ENCODE measurements at places on chromosomes 1 and 21. TPM values are rescaled to one million over a fixed set of nuclear protein-coding genes. Genes with fewer than 3 reads are reported as not detected.
A peak's percentile ranks its signal among the peaks of the same experiment; 100 is the strongest.

Gene TPTE
- total RNA-seq, result 0.26 TPM

GRCh38 chr21:16624479-16625118 lies 888.2 kb upstream of the CXADR start:
- no peak for DNase-seq

- DNase-seq, result no peak
These were observed 47.9 kb upstream of the NEK2 start for GRCh38 chr1:211723273-211723672.

Gene PLPP3
- total RNA-seq, result 26.7 TPM

Gene NOS1AP
- 0.85 TPM for total RNA-seq

DNA sequence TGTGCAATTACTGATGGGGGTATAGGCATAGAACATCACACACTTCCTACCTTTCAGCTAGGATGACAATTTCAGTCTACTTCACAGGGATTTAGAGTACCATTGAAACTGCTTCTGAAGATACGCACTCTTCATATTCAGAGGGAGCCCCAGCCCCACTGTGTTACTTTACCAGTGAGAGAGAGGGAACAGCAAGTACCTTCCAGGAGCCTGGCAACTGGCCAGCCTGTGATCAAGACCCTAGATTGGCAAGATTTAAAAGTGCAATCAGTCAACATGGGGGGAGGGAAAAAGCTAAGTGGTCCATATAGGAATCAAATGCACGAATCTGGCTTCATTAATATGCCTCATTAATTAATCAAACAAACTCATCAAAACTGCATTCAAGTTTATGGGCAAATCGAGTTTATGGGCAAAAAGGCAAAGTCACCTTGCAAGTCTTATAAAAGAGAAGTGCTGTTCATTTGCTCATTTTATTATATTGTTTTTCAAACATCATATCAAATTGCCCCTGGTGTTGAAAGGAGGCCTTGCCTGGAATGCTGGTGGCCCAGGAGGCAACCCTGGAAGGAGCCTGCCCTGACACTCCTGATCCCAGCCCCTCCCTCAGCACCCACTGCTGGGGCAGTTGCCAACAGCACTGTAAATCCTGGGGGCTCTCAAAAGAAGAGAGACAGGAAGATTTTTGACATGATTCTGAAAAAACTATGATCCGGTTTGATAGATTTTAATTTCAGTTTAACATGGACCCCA lies 184.9 kb upstream of the DPT start:
- DNase-seq, result no peak

Gene PPIAL4G
- total RNA-seq, result not detected

DNA sequence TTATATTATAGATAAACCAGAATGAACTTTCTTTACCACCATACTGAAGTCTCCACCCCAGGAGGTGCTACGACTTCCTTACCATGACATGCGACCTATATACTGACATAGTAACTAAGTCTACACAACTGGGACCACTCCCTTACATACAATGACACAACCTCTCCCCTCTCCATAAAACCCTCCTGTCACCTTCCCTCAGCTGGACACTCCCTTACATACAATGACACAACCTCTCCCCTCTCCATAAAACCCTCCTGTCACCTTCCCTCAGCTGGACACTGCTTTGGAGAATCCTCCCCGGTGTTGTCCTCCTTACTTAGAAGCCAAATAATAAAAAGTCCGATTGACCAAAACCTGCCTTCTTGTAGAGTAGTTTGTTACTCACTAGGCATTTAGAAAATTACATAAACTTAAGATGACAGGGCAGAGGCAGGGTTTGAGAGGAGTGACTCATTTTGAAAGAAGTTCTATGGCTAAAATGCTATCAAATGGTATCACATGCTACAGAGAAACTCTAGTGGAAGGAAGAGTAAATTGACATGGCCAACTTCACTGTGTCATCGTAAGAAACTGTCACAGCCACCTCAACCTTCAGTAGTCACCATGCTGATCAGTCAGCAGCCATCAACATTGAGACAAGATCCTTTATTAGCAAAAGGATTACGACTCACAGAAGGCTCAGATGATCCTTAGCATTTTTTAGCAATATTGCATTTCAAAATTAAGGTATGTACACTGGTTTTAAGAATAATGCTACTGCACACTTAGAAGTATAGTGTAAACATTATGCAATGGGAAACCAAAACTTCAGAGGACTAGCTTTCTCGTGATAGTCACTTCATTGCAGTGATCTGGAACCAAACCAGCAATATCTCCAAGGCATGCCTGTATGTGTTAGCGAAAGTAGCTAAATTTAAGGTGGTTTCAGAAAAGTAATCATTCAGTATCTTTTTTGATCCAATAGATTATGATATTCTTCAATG lies 56.4 kb downstream of the AHCTF1 start:
- DNase-seq, result no peak

Gene A3GALT2
- not detected for total RNA-seq

DNA sequence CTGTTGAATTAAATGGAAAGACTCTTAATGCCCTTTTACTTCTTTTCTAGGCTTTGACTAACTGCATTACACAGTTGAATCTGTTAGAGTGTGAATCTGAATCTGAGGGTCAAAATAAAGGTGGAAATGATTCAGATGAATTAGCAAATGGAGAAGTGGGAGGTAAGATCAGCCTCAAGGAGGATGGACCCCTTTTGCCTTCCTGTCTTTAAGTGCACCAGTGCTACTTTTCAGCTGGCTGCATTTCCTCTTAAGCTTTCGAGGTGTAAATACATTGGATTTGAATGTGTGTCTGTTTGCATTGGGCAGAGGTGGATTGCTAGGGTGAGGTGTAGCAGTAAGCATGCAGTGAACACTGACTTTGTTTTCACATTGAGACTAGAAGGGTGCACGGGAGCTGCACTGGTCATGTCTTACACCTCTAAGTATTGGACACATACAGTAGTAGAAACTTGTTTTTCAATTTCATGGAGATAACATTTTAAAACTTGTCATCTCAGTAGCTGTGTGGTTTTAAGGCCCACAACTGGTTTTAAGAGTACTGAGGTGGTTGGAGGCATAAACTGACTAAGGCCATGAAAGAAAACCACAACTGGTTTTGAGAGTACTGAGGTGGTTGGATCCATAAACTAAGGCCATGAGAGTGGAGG lies 35.4 kb downstream of the MIA3 start:
- DNase-seq, result no peak

DNA sequence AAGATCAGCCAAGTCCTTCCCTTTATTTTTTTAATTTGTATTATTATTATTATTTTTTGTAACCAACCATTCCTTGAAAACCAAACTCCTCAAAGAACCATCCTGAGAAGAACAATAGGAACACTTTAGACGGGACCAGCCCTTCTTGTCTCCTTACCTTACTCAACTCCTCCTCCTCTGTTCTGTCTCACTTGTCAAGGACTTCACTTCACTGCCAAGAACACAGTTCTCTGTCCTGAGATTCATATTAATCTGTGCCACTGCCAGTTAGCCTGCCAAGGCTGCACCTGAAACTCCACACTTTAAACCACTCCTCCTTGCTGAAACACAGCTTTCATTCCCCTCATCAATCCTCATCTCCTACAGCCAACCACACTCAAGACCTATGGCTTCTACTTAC lies 73.8 kb upstream of the ATP1A1 start:
- DNase-seq, result no peak

Gene FAM72D
- total RNA-seq, result 5.8 TPM

GRCh38 chr1:181251001-181251712 lies 162.7 kb downstream of the IER5 start:
- no peak for DNase-seq

DNA sequence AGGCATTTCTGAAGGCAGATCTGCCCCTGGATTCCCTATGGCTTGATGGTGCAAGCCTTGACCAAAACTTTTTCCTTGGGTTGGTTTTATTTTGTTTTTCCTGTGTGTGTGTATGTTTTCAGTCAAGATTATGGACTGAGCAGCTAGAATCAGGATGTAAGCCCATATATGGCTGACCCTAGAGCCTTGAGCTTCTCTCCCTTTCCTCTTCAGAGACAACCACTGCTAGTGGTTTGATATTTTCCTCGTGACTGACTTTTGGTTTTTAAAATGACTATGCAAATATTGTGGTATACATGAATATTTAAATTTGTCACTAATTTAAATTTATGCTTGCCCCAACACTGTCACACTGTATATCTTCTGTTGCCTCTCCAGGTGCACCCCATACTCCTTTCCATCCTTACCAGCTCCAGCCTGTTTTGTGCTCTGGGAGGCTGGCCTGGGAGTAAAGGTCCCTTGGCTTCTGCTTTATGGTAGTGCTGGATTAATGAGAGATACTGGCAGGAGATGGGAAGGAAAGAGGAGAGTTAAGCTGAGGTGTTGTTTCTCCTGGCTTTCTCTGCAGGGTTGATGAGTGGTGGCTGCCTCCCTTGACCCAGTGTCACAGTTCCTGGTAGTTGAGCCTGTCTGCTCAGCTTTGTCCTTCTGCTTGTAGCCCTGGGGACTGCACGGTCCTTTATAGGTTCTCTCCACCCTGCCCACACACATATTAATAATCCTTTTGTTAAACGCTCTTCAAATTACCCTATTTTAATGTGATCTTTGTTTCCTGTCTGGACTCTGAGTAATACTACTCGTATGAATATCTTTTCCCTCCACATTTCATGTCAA lies 44.4 kb downstream of the RWDD3 start:
- no peak for DNase-seq

DNA sequence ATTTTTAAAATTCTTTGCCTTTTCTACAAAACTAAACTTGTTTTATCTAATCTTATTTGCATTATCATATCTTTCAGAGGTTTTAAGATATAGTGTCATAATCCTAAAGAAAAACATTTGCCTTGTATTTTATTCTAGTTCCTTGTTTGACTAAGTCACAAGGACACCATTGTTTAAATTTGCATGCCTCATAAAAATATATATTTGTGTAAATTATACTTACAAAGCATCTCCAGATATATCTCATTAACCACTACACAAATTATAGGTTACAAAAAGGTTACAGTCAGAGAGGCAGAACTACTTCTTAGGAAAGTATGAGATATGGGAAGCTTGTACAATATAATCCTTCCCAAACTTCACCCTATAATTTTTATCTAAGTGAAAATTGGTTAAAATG lies 4.2 kb upstream of the RGS13 start:
- DNase-seq, result no peak

Gene TINAGL1
- total RNA-seq, result not detected

Gene HSD3B2
- total RNA-seq, result 1.1 TPM

- DNase-seq, result peak; percentile 71
These were observed 636 bp upstream of the YRDC start for GRCh38 chr1:37808369-37809319.

DNA sequence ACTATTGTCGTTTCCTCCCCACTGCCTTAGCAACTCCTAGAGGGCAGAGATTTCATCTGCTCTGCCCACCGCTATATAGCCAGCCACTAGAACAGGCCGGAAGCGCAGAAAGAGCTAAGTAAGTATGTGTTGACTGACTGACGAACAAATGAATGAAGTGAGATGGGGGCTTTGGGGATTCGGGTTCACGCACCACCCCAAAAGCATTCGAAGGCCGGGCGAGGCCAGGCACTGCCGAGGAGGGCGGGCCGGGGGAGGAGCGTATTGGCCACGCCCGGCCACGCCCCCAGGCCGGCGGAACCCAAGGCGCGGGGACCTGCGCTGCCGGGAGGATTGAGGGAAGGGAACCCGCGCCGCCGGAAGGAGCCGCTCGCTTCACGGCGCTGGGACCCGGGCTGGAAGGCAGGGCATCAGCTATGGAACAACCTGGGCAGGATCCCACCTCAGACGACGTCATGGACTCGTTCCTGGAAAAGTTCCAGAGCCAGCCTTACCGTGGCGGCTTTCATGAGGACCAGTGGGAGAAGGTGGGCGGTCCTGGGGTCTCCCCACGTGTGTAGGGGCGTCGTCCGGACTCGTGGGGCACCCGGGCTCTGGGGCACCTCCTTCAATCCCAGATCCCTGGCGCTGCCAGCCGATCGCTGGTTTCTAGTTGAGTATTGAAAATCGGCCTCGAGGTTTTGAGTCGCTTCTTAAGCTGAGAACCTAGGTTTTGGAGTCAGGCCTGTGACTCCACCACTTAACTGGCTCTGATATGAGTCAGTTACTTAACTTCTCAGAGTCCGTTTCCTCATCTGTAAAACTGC lies at the start of gene TTC4:
TSS of gene TTC4 (plus strand) at position 369 of the 806 bp plus-strand sequence. CDS start at position 417, 48 bp downstream.
- peak; percentile 72 for DNase-seq

GRCh38 chr1:9561429-9561828 lies 22.2 kb downstream of the SLC25A33 start:
- peak; percentile 28 for DNase-seq

Gene ATP13A2
- 46.9 TPM for total RNA-seq

Gene NUAK2
- 0.13 TPM for total RNA-seq

Measured in SK-MEL-5 (cell line).